Activated gamma-delta T cell (primary cell): ENCODE measurements at places on chromosomes 12 and 14.

GRCh38 chr14:43706900-43707299 is 800.2 kb downstream of the FSCB start:
- DNase-seq: no peak

DNA sequence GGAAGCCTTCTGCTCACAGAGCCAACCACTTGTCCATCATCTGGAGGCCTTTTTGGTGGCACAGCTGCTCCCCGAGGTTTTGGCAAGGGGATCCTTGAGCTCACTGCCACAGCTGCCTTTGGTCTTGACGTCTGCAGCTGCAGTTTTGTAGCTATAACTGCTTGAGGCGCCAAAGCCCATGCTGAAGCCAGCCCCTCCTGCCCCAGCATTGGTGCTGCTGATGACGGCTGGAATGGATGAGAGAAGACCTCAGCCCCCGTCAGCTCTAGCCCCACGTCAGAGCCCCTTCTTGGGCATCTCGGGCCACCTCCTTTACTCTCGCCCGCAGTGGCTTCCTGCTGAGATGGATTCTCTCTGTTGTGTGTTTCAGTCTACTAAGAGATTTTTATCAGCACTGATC is 12.3 kb upstream of the KRT74 start:
- DNase-seq: no peak

GRCh38 chr14:94423453-94424056 is 29.0 kb downstream of the SERPINA11 start:
- DNase-seq: no peak

DNA sequence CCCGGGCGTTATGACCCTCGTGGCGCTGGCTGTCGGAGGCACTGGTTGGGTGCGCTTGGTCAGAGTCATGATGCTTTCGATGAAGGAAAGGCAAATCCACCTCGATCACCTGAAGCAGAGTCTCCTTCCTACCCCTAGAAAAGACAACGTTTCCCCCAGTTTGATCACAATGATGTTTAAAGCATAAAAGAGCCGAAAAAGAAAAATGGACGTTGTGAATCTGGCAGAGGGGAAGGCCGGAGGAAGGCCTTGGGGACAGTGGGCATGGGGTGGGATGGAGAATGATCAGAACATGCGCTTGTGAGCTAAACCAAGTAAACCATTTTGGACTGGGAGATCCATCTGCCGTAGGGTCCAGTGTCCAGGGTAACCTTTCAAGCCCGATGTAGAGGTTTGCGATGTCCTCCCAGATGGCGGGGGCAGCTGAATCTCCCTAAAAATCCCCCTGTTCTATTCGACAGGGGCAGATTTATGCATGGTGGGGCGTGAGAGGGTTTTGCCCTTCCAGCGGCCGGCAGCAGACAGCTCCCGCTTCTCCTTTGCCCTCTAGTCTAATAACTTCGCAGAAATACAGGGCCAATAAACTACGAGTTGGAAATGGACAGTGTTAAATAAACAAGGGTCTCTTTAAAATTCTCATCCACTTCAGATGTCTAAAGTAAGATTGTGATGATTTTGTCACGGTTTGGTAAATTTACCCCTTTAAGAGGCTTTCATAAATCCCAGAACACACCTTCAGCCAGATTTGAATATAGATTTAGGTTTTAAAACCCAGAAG is 2.3 kb upstream of the OTX2 start:
- no peak for DNase-seq

DNA sequence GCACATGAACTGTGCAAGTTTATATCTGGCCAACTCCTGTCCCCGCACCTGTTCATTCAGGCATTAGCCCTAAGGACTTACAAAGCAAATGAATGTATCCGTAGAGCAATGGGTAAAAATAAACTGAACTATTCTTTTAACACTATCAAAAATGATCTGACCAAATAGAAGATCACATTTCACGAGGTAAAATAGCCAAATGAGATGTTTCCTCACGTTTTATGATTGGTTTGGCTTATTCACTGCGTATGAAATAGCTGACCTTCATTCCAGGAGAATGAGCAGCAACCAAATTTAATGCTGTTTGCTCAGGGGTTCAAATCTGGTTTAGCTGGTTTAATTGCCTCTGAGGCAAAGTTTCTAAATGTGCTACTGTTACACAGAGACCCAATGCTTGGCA is 216.0 kb upstream of the EEA1 start:
- no peak for DNase-seq

DNA sequence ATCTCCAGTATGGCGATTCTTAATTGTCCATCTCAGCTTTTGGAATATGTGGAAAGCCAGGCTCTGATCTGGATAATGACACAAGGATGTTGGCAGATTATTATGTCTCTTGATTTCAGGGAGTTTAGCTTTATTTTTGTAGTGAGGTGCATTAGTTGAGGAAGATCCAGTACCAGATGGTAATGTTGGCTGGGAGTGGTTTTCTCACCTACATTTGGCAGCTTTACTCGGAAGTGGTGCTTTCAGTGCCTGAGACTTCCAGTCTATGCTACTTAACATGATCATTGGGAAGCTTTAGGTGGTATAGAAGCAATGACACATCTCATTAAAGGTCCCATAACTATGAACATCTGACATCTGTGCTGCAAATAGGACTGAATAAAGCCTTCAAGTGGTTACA is 7.5 kb downstream of the SLC15A5 start:
- no peak for DNase-seq

GRCh38 chr12:54001283-54002187 is 1.6 kb downstream of the HOXC9 start:
- no peak for DNase-seq

DNA sequence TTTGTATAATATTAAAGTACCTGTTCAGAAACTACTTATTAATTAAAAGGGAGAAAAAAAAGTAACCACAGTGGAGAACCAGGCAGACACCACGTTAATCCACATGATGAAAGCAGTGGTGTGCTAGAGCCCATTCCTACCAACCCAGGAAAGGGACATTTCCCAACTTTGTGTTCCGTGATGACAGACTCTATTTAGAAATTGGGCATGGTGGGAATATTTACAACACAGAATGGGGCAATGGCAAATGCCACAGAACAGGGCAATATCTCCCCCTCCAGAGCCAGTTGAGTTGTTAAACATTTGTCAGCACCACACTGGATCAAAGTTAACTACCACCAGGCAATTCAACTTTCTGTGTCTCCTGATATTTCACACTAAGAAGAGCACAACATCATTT is 1.2 kb upstream of the HIGD1C start:
- no peak for DNase-seq

DNA sequence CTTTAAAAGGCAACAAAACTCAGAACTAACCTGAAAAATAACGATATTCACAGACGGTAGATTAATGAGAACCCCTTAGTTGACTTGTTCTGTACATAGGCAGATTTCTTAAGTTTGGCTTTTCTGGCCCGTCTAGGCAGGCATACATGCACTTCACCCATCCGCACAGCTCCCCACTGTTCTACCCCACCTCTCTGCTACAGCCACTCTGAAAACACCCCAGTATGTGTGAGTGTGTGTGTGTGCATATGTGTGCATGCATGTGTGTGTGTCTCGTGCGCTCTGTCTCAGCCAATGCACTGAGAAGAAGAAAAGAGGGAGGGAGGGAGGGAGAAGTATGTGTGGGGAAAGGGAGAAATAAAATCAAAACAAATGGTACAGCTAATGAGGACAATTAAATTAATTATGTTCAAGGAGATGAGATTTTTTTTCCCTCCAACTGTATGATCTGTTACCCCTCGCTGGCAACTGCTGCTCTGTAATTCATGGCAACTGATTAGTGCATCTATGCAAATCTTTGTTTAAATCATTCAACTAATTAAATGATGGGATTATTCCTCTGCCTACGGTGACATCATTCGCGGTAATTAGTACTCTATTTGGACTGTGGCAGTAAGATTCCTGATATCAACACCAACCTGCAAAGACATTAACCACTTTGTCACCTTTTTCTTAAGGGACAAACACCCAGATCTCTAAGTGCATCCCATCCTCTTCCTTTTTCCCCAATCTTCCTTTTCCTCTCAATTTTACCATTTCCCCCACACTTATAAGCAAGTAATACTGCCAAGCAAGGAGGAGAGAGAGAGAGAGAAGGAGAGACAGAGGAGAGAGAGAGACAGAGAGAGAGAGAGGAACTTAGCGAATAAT is 2.2 kb upstream of the LMO3 start:
- no peak for DNase-seq

GRCh38 chr14:87992346-87992717 is 650 bp downstream of the GALC start:
- no peak for DNase-seq

GRCh38 chr12:65886996-65887395 is 62.7 kb downstream of the HMGA2 start:
- no peak for DNase-seq

DNA sequence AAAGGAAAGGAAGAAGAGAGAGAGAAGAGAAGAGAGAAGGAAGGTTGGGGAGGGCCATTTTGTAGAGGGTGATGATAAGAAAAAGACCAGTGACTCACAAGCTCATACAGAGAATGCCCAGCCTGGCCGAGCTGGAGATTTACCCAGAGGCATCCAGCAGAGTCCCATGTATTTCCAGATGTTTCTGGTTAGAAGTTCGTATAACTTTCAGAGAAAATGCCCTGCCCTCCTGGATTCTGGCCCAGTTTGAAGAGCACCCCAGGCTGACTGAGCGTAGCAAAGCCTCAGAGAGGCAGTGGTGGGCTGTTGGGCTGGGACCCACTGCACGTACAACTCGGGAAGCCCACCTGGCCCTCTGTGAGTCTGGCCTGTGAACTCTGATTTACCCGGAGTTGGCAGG is 221.8 kb downstream of the SLC41A2 start:
- no peak for DNase-seq

- no peak for DNase-seq
These were observed 334.8 kb upstream of the RGS6 start for GRCh38 chr14:71597287-71597920.

- DNase-seq: no peak
These were observed 2.7 kb downstream of the CMTM5 start for GRCh38 chr14:23379366-23380196.

GRCh38 chr12:131222329-131223139 is 268.8 kb downstream of the ADGRD1 start:
- DNase-seq: no peak

DNA sequence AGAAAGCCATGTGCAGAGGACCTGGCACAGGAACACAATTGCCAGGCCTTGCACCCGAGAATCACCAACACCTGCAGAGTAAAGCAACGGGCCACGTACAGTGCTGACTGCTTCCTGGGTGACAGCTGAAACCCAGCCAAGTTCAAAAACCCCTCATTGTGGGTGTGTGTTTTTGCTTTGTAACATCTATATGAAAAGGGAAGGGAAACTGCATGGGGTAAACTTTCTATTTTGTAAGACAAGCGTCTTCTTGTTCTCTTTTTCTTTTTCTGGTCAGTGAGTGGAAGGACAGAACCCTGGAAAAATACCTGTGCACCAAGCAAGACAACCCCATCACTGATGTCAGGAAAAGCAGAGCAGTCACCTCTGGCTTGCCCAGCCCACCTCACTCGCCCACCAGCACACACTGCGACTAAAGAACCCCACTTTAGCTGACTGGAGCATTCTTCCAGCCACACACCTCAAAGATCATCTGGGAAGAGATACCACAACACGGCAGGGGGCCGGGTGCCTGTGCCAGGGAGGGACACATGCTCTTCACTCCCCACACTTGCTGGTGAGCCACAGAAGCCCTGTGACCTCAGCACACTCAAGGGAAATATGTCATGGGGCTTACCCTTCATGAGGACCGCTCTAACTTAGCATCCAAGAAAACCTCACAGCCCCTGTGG is 172.3 kb downstream of the NDUFA12 start:
- DNase-seq: no peak

- no peak for DNase-seq
These were observed 34.2 kb upstream of the TRIM9 start for GRCh38 chr14:51129130-51129529.

- no peak for DNase-seq
These were observed 846.8 kb downstream of the NRXN3 start for GRCh38 chr14:79016828-79017505.

DNA sequence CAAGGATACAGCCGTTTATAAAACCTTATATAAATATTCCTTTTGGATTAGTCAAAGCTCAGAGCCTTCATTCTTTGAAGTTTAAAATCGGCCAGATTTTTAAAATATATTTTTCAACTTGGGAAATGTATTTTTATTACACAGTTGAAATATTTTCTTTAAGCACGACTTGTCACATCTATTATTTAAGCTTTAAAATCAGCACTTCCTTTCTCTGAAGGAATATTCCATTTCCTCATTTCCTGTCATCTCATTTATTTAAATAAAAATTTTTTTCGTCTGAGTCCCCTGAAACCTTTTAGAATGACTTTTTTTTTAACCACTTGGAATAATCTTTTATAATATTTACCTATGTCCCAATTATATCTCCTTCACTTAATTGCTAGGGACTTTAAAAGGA is 107.5 kb upstream of the PDE3A start:
- DNase-seq: no peak

DNA sequence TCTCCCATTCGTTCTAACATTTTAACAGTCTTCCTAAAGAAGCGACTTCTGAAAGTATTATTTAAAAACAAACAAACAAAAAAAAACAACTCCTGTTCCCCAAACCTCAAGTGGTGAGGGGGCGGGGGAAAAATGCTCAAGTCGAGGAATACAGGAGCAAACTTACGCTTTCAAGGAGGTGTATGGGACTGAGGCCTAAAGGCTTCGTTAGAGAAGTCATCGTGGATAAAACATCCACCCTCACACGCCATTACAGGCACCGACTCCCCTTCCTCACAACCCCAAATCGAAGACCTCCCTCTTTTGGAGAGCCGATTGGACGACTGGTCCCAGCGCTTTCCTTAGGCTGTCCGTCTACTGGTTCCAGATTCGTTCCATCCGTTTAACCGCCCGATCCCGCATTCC is 693 bp downstream of the CBX5 start:
- DNase-seq: no peak

GRCh38 chr14:53896726-53897125 is 59.9 kb downstream of the BMP4 start:
- no peak for DNase-seq

GRCh38 chr14:93276031-93276716 is 56.7 kb downstream of the BTBD7 start:
- no peak for DNase-seq

- DNase-seq: no peak
These were observed 1.5 kb upstream of the KRT6A start for GRCh38 chr12:52494518-52494917.

DNA sequence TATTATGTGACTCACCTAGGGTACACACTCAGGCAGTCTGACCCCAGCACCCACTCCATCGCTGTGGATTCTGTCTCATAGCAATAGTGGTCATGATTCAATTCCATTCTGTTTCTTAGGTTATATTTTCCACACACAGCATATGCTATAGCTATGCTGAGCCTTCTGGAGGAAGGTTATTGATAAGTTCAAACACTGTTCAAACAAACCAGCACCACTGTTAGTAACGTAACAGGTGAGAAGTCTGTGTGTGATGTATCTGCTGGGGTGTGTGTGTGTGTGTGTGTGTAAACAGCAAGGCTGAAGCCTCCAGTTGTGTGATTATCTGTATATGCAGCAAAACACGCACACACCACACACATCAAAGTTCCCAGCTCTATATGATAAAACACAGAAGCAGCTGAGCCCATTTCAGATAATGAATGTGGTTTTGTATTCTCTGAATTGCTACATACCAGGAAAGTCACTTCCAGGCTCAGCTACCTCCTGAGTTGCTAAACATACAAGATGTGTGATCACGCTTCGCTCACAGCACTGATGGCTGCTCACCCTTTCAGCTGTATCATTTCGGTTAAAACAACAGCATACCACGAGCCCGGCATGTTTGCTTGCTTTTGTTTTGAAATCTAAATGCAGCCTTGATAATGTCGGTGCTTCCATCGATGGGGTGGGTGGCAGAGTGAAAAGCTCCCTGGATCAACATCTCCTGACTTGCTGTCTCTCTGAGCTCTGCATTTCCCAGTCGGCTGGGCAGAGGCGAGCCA is 6.8 kb upstream of the SYNE3 start:
- no peak for DNase-seq
